ENCODE measurements at places on chromosomes 2 and 18. TPM values are rescaled to one million over a fixed set of nuclear protein-coding genes. Genes with fewer than 3 reads are reported as not detected.
A peak's percentile ranks its signal among the peaks of the same experiment; 100 is the strongest.

DNA sequence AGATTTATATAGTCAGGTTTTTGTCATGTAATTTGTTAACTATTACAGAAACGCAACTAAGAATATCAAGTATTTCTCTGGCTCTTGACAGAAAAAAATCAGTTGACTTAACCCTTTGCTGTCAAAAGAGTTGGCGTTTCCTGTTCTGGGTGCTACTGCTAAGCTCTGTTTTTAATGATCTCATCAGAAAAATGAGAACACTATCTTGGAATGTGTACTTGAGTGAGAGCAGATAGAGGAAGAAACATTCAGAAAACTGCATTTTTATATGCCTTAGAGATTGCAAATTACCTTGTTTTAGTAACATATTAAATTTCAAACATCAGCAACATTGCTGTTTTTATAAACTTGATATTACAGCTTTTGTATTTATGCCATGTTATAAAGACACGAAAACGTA is 297.9 kb downstream of the RDH14 start:
- no peaks in the 10 kb centered on the region for H3K4me1 ChIP-seq
- H3K27me3 ChIP-seq = no peaks in the 10 kb centered on the region
- H3K4me3 ChIP-seq = no peak overlapping the region
- no peaks in the 10 kb centered on the region for H3K36me3 ChIP-seq

DNA sequence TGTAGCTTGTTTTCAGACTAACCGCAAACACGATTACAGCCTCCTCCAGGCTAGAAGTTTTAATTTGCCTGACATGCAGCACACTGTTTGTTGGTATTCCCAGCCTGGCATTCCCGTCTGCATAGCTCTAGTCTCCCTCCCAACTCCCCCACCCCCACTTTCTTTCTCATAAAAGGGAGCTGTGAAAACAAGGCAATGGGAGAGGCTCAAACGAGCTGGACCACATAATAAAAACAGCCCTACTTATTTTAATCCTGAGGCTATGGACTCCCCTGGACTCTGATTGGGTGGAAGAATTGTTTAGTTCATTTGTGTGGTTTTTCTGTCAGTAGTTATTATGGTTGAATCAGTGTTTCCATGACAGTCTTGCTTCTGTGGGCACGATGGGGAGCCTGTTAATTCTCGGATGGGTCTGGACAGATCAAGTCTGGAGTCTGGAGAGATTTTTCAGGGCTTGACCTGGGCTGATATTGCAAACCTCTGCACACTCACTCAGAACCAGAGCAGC is 1.2 kb downstream of the STON1 start:
- no peaks in the 10 kb centered on the region for H3K27me3 ChIP-seq
- H3K36me3 ChIP-seq = no peaks in the 10 kb centered on the region
- peak overlapping the region; percentile 76 for H3K27ac ChIP-seq
- peaks cover 13% of the 10 kb centered on the region for H3K4me1 ChIP-seq
- peak; percentile 85 for DNase-seq
- H3K4me3 ChIP-seq = peak overlapping the region; percentile 64

GPD2 gene
- 27.5 TPM for total RNA-seq

DNA sequence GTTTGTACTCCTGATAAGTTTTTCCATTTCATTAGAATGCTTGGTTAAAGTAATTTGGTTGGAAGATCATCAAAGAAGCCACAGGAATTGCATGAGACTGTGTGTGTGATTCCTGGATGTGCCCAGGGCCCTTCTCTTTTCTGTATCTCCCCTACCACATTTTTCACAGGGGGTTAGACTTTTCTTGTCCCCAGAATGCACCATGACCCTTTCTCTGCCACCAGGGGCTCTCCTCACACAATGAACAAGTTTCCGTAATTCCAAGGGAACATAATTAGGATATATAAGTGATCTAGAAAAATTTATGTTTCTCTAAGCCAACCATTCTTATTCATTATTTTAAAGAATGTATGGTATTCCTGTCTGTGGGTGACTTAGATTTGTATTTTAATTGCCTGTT is 291.8 kb downstream of the NEDD4L start:
- H3K36me3 ChIP-seq = peaks cover 6% of the 10 kb centered on the region
- DNase-seq = peak; percentile 27
- H3K4me1 ChIP-seq = peaks cover 32% of the 10 kb centered on the region
- H3K4me3 ChIP-seq = no peak overlapping the region
- no peak overlapping the region for H3K27ac ChIP-seq

TUBB8B gene
- not detected for total RNA-seq

TCF23 gene
- total RNA-seq = not detected

GRCh38 chr2:20440001-20440560 is 6.8 kb upstream of the RHOB start:
- DNase-seq = no peak
- no peak overlapping the region for H3K4me3 ChIP-seq
- no peaks in the 10 kb centered on the region for H3K27me3 ChIP-seq
- peaks cover 27% of the 10 kb centered on the region for H3K4me1 ChIP-seq
- H3K27ac ChIP-seq = no peak overlapping the region
- H3K36me3 ChIP-seq = no peaks in the 10 kb centered on the region

DNA sequence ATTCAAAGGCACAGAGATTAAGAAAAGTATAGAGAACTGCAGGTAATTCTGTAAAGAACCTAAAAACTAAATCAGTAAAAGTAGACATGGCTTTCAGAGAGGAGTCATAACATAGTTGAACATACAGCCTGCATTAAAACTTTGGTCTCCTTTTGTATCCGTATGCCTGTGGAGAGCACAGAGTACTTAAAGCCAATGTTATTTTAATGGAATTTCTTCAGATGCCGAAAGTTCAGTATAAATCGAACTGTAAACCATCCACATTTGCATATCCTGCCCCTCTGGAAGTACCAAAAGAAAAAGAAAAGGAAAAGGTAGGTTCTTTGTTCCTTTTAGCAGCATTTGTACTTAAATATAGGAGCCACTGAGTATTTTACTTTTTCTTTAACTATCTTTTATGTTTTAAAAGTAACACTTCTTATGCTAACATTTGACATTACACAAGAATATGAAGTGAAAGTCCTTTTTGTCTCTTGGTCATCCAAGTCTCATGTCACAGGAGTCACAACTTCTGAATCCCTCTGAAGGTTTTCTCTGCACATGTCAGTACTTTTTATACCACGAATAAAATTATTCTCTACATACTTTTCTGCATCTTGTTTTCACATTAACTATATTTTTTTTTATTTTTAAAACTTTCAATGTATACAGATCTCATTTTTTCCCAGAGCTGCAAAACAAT is 34.9 kb upstream of the ARMC9 start:
- peaks cover 26% of the 10 kb centered on the region for H3K36me3 ChIP-seq
- no peak overlapping the region for H3K4me3 ChIP-seq
- DNase-seq = no peak
- H3K27ac ChIP-seq = peak overlapping the region; percentile 29

DNA sequence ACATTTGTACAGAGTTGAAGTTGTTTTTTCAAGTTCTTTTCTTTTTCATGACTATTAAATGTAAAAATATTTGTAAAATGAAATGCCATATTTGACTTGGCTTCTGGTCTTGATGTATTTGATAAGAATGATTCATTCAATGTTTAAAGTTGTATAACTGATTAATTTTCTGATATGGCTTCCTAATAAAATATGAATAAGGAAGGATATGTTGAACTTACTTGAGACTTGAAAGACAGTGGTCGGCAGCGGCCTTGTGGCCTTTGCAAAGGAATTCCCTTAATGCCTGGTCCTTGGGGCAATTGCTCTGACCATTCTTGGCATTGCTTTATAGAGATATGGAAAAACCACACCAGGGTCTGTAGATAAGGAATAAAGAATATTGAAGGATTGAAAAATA is 25.9 kb upstream of the TMEM87B start:
- H3K27me3 ChIP-seq = no peaks in the 10 kb centered on the region
- no peaks in the 10 kb centered on the region for H3K36me3 ChIP-seq
- H3K27ac ChIP-seq = no peak overlapping the region
- no peak for DNase-seq

DNA sequence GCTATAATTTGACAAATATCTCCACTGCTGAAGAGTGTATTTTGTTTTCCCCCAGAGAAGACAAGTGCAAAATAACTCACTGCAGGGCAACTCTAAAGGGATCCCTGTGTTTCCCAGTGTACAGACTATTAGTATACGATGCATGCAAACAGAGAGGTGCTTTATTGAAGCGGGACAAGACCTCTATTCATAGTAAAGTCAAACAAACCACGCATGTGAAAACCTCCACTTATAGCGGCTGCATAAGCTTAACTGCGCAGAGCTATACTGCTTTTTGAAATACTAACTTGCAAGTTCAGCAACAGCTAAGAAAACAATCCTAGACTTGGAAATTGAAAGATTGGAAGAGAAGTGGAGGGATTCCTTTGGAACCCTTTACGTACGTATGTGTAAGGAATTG is 15.6 kb downstream of the RNF144A start:
- DNase-seq = no peak
- peaks cover 5% of the 10 kb centered on the region for H3K4me1 ChIP-seq
- H3K27ac ChIP-seq = no peak overlapping the region
- no peaks in the 10 kb centered on the region for H3K36me3 ChIP-seq

DNA sequence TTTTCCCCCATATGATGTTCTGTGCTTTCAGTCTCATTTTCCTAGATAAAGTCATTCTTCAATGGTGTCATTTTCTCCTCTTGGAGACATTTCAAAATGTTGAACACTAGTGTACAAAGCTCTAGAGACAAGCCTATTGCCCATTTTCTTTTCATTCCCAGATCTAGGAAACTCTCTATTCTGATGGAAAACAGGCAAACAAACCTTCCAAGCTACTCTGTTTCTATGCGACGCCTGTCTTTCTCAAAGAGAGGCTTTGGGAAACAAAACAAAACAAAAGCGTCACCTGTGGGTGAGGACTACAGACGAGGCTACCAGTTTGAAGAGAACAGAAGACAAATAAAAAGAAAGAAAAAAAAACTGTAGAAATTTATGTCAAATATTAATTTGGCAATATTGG is 311.0 kb downstream of the CBLN2 start:
- no peak for DNase-seq
- no peaks in the 10 kb centered on the region for H3K27me3 ChIP-seq
- H3K36me3 ChIP-seq = no peaks in the 10 kb centered on the region
- H3K4me1 ChIP-seq = no peaks in the 10 kb centered on the region
- H3K4me3 ChIP-seq = no peak overlapping the region

DNA sequence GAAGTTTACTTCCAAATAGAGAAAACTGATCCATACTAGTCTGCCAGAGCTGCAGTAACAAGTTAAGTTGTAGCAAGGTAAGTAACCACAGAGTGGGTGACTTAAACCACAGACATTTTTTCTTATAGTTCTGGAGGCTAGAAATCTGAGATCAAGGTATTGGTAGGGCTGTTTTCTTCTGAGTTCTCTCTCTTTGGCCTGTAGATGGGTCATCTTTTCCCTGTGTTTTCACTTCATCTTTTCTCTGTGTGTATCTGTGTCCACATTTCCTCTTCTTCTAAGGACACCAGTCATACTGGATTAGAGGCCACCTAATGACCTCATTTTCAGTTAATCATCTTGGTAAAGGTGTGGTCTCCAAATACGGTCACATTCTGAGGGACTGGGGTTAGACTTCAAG is 142.9 kb upstream of the MEX3C start:
- peaks cover 7% of the 10 kb centered on the region for H3K27me3 ChIP-seq
- no peak overlapping the region for H3K4me3 ChIP-seq
- DNase-seq = no peak

DNA sequence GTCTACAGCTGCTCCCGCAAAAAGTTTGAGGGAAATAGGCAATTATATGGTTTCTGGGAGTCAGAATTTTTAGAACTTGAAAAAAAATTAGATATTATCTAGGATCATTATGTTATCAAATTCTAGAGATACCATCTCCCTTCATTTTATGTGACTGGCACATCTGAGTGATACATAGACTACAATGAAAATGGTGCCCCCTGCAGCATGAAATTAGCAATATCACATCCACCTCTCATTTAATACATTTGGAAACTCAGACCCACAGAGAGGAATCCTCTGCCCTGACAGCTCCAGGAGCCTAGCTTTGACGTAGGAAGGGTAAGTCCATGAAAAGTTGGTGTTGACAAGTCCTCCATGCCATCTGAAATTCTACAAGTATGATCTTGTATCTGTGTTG is 381.6 kb downstream of the SUCLG1 start:
- H3K27me3 ChIP-seq = no peaks in the 10 kb centered on the region
- no peaks in the 10 kb centered on the region for H3K36me3 ChIP-seq
- no peak overlapping the region for H3K27ac ChIP-seq
- H3K4me3 ChIP-seq = no peak overlapping the region

DNA sequence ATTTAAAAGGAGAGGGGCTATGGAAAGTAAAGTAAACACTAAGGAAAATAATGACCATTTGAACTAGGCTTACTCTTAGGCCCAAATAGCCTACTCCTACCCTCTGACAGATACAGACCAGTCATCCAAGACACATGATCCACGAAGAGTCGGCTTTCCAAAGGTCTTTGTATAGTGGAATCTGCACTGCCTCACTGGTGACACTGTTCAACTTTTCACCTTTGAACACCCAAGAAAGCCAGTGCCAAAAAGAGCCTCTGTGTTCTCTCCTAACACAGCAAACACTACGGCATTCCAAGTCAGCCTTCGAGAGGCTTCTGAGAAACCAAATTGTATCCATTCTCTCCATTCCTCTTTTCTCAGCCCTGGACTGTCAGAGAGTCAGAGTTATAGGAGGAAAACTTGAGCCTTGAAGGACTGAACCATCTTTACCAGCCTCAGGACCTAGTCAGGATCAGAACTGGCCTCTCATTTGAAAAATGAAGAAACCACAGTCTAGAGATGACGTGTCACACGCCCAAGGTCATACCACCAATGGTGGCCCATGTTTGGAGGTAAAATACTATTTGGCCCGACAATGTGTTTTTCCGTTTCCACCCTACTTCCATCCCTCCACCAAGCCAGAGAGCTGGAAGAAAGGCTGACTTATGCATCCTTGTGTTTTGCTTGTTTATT is 267.4 kb upstream of the ACVR2A start:
- DNase-seq = no peak
- H3K36me3 ChIP-seq = no peaks in the 10 kb centered on the region
- H3K4me3 ChIP-seq = no peak overlapping the region
- no peaks in the 10 kb centered on the region for H3K4me1 ChIP-seq
- H3K27ac ChIP-seq = no peak overlapping the region
- H3K27me3 ChIP-seq = no peaks in the 10 kb centered on the region

HNMT gene
- 15.3 TPM for total RNA-seq

DNA sequence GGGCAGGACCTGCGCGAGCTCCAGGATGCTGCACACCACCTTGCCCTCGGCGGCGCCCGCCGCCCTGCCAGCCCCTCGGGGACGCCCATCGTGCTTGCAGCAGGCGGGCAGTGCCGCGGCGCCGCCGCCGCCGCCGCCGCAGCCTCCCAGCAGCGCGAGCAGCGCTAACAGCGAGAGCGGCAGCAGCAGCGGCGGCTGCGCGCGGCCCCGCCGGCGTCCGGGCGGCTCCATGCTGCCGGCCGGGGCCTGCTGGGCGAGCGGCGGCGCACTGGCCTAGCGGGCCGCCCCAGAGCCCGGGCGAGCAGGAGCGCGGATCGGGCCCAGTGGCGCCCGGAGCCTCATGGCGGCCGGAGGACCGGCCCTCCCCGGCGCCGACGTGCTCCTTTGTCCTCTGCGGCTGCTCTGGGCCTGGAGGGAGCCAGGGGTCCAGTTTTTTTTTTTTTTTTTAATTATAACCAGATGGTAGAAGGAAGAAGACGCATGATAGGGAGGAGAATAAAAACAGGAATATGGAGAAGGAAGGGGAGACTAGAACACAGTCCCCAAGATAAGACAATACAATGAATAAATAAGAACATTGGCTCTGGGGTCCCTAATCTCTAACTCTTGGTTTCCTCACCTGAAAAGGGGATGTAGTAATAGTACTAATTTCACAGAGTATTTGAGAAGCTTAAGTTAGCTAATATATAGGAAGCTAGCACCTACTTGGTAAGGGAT is 17.1 kb upstream of the ANKRD62 start:
- H3K4me3 ChIP-seq = no peak overlapping the region
- H3K4me1 ChIP-seq = peaks cover 4% of the 10 kb centered on the region
- H3K27ac ChIP-seq = no peak overlapping the region
- H3K27me3 ChIP-seq = no peaks in the 10 kb centered on the region
- DNase-seq = peak; percentile 35

All from astrocyte (in vitro differentiated cells and primary cell).